ENCODE measurements at places on chromosomes 13 and 19.

DNA sequence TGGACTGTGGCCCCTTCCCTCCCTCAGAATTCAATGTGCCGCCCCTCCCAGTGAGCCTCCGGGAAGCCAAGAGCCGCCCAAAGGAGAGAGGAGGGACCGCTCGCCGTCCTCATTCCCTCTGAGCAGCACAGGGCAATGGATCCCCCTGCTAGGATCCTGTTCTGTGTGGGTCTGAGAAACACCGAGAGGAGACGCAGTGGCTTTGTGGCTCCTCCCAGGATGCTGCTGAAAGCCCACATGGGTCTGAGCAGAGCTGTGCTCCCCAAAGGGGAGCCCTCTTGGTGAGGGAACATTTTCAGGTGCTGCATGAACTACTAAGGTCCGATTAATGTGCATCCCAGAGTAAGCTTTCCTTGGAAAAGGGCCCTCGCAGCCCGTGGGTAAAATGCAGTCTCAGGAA lies 30.4 kb downstream of the DHRS12 start:
- no peak for DNase-seq

GRCh38 chr13:113148940-113149503 lies 9.4 kb upstream of the PROZ start:
- no peak for DNase-seq

DNA sequence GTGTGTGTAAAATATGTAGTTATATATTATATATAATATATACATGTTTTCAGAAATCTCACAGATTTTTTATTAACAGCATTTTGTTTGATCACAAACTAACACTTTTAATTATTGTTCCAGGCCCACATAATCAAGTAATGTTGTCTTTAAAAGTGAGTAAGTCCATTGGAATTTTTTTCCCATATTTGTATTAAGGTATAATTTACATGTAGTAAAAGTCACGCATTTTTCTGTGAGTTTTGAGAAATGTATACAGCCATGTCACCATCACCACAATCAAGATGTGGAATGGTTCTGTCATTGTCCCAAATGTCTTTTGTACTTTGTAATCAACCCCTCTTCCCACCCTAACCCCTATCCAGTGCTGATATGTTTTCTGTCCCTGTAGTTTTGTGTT lies 120.0 kb upstream of the RFC3 start:
- DNase-seq = no peak

- no peak for DNase-seq
Observed at GRCh38 chr13:72774019-72774418, 7.7 kb downstream of the DIS3 start.

GRCh38 chr19:4342314-4342614 lies 1.1 kb upstream of the MPND start:
- DNase-seq = no peak

DNA sequence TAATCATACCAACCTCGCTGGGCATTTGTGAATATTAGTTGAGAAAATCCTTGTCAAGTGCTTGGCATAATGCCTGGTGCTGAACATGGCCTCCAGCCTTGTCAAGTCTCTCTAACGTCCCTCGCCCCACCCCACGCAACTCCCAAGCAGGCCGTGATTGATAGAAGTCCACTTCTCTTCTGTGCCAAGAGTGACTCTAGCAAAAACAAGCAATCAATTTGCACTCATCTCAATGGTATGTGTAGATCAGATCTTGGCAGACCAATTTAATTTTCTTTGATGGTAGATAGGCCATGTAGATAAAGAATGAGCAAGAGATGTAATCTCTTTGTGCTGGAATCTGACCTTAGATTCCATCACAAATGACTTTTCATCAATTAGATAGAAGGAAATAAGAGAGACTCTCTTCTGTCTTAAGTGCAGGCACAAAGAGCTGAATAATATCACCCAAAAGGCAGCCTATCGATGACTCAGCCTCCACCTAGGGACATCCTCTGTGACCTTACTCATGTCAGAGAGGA lies 31.0 kb upstream of the KATNAL1 start:
- DNase-seq = peak; percentile 85

DNA sequence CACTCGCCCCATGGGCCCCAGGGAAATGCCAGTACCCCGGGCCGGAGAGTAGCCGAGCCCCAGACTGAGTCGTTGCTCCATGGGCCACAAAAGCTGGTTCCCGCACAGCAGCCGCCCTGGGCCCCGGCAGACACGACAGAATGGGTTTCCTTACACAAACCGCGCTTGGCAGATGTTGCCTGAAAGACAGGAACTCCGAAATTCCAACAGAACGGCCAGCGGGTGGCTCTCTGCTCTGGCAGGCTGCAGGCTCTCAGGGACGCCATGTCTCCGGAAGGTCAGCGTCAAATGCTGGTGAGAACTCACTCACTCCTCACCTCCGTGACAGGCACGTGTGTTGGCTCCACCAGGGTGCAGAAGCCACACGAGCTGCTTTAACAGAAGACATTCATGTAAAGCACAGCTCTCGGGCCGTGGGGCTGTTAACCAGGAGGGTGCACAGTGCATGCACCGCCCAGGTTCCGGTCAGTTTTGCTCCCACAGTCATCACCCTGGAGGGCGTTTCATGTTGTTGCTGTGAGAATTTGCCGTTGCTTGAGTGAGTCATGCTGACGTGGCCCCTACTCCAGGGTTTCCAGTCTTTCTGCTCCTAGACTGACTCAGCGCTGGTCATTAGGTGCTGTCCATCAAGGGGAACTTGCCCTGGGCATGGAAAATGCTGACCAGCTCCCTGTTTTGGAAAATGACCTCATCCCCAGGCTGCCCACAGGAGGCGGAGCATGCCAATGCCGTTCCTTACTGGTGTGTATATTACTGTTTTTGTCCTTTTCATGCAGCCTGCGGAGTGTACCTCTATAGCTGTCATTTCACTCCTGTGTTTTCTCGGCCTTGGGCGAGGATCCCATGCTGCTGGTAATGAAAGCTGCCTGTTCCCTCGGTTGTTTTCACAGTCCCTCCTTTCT lies 44.8 kb downstream of the ANKRD10 start:
- DNase-seq = peak; percentile 98

DNA sequence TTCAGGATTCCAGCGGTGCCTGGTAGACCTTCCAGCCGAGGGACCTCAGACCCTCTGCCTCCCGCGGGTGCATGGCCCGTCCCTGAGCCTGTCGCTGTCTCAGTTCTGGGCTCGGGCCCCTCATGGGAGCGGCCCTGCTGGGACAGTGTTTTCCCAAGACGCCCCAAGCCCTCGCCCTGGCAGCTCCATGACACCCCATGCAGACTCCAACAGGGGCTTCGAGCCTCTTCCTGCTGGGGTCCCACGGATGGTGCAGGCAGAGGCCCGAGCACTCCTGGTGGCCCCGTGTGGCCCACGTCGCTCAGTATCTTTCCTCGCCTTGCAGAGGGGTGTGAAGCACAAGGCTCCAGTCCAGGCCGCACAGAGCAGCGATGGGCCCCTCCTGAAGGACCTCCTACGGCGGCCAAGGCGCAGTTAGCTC lies 88.8 kb upstream of the MCF2L start:
- no peak for DNase-seq

DNA sequence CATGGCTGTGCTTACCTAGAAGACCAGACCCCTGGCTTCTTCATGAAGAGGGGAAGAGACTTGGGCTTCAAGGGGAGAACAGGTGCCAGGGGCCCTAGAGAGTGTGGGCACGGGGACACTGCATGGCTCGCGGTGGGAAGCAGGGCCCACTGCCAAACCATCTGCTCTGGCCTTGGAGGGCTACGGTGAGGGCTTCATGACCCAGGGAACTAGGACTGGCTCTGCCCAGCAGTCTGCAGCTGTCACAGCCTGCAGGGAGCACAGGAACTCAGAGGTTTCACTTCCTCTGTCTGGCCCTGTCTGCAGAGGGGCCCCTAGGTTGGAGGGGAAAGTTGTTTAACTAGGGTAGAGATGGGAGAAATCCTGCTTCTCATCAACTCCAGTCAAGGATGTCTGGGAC lies 4.3 kb downstream of the ERCC1 start:
- no peak for DNase-seq

DNA sequence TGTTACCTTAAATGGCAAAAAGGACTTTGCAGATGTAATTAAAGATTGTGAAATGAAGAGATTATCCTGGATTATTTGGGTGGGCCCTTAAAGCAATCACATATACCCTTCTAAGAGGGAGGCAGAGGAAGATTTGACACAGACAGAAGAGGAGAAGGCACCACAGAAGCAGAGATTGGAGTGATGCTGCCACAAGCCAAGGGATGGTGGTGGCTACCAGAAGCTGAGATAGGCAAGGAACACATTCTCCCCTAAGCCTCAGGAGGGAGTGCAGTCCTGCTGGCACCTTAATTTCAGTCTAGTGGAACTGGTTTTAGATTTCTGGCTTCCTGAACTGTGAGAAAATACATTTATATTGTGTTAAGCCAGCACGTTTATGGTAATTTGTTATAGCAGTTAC lies 24.2 kb downstream of the DEDD2 start:
- no peak for DNase-seq

DNA sequence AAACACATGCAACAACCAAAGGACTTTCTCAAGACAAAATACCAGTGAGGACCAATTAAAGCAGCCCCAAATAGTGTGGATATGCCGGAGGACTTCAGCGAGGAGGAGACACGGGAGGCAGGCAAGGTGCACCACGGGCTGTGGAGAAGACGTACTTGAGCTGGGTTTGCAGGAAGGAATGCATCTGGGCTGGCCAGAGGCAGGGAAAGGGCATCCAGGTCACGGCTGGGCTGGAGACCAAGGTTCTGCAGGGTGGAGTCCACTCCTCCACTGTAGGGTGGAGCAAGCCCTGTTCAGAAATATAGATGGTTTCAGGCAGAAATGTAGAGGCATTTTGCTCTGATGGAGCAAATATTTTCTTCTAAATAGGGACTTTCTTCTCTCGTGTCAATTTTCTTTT lies 36.6 kb upstream of the MEDAG start:
- DNase-seq = no peak

DNA sequence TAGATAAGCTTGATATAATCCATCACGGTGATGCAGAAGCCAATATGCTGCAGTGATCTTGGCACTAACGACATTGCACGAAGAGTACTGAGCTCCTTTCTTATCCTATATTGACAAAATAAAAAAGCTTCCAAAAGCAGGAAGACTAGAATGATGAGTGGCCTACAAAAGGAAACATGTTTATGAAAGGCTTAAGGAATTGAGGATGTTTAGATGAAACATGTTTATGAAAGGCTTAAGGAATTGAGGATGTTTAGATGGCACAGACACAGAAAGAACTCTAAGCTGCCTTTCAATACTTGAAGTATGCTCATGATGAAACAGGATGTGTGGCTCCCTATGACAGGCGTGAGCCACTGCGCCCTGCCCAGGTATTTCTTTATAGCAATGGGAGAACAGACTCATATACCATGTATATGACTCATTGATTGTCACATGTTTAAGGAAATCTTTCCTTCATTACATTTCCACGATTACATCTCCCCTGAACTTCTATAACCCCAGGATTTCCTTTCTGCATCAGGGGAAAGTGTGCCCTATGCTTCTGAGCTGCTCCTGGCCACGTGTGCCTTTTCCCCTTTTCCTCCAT lies 690.8 kb upstream of the ARGLU1 start:
- DNase-seq = peak; percentile 17

- no peak for DNase-seq
Observed at GRCh38 chr13:48531416-48532255, 1.2 kb downstream of the RCBTB2 start.

DNA sequence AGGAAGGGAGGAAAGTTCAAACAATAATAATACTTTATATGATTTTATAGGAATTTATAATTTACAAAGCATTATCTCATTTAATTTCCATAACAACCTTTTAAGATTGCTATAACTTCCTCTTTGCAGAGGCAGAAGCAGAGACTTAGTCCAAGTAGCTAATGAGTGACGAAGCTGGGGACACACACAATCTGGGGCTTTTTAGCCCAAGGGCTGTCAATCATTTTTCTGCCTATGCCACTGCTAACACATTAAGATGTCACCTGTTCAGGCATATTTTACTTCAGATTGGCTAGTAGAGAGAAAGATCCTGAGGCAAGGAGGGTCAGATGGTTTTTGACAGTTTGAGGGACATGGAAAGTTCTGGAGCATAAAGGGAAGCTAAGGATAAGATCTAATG lies 12.6 kb downstream of the SCEL start:
- DNase-seq = no peak

DNA sequence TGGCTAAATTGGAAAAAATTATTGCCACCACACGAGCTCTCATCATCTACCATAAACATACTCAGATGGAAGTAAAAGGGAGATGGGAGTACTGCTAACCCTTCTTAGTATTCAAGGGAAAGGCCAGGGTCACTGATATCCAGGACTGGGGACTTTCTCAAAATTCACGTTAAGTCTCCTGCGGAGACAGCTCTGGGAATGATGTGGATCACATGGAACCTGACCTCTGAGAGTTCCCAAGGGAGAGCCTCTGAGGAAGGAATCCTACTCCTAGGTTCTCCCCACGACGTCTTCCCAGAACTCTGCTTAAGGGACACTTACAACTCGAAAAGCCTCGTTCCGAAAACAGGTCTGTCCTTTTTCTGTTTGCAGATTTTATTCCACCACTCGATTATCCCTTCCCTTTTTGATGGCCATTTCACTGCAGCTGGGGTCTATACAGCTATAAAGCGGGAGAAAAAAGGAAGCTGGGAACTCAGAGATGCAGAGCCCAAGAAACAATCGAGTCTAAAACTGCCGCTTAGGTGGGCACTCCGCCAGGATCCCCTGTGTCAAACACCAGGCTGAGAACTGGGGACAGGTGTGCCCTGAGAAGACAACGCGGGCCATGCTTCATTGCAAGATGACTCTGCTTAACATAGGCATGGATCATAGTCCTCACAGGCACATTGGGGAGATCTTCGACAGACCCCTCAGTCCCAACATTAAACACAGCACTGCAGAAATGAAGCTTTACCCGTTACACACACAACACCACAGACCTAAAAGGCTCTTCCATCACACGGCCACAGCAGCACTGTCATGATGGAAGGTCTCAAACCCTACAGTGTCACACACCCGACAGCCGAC lies 823 bp upstream of the ZNF567 start:
- peak; percentile 2 for DNase-seq

GRCh38 chr19:45306518-45307027 lies 16.1 kb downstream of the CKM start:
- DNase-seq = no peak

DNA sequence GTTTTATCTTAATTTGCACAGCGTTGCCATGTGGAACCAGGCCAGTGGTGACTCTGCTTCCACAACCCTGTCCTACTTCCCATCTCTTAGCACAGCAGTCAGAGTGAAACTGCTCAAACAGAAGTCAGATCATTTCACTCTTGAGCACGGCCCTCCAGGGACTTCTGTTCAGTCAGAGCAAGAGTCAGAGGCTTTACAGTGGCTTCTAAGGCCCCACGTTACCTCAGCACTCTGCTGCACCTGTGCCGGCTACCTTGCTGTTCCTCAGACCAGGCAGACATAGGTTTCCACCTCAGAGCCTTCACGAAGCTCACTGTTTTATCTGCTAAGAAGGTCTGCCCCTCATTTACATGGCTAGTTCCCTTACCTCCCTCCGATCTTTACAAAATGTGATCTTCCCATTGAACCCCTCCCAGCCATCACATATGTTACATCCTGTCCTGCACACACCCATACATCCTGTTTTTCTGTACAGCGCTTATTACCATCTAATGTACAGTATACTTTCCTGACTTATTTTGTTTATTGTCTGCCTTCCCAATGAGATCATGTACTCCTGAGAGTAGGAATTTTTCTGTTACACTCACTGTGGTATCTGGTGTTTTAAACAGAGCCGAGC lies 41.6 kb downstream of the TM9SF2 start:
- no peak for DNase-seq

- DNase-seq = peak; percentile 56
Observed at GRCh38 chr19:43594710-43595604, 977 bp downstream of the IRGQ start.
